ENCODE measurements at places on chromosomes 11 and 22. TPM values are rescaled to one million over a fixed set of nuclear protein-coding genes. Genes with fewer than 3 reads are reported as not detected.

GRCh38 chr11:2357246-2357645 is 19.9 kb upstream of the CD81 start:
- H3K4me1 ChIP-seq: peaks cover 12% of the 10 kb centered on the region
- H3K4me3 ChIP-seq: no peak overlapping the region
- H3K36me3 ChIP-seq: no peaks in the 10 kb centered on the region
- no peak overlapping the region for H3K27ac ChIP-seq
- no peaks in the 10 kb centered on the region for H3K27me3 ChIP-seq

DNA sequence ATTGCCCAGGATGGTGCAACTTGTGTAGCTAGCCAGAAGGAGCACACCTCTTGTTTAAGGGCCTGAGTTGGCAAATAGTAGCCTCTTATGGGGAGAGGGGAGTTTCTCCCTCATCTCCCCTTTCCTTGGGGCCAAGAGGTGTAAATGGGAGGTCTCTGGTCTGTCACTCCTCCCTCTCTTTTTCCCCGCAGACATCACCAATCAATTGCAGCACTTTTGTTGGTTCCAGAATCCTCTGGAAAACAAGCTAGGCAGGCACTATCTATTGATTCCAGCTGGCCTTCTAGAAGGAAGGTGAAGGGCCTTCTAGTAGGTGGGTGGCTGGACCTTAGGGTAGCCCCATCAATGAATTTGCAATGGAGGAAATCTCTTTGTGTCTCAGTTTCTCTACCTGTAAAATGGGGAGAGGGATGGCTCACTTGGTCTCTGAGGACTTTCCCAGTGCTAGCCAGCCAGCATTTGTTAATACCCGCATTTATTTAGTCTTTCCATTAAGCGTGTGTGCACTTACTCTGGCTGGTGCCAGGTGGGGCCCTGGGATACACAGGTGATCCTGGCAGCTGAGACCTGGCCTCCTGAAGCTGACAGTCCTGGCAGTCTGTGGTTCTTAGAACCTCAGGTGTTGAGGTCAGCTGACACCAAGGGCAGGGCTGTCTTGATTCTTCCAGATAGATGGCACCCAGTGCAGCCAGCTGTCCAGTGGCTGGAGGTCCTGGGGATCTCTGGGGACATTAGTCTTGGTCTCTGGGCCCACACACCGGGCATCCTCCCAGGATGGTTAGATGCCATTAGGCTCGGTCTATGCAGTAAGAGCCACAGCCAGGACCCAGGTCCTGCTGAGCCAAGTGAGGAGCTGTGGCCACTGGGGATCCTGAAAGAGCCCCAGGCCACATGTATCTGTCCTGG is 51.7 kb downstream of the TSPAN18 start:
- no peaks in the 10 kb centered on the region for H3K36me3 ChIP-seq
- no peak overlapping the region for H3K27ac ChIP-seq
- no peaks in the 10 kb centered on the region for H3K4me1 ChIP-seq
- peaks cover 18% of the 10 kb centered on the region for H3K27me3 ChIP-seq
- H3K4me3 ChIP-seq: no peak overlapping the region

- peak; percentile 86 for DNase-seq
- H3K27ac ChIP-seq: peak overlapping the region; percentile 84
- no peaks in the 10 kb centered on the region for H3K36me3 ChIP-seq
Measured at GRCh38 chr11:104663190-104664140, 234.8 kb downstream of the CASP12 start.

- DNase-seq: no peak
- H3K36me3 ChIP-seq: no peaks in the 10 kb centered on the region
- no peaks in the 10 kb centered on the region for H3K4me1 ChIP-seq
- H3K27me3 ChIP-seq: no peaks in the 10 kb centered on the region
- no peak overlapping the region for H3K4me3 ChIP-seq
Measured at GRCh38 chr22:26038365-26038764, 130.9 kb upstream of the SEZ6L start.

DNA sequence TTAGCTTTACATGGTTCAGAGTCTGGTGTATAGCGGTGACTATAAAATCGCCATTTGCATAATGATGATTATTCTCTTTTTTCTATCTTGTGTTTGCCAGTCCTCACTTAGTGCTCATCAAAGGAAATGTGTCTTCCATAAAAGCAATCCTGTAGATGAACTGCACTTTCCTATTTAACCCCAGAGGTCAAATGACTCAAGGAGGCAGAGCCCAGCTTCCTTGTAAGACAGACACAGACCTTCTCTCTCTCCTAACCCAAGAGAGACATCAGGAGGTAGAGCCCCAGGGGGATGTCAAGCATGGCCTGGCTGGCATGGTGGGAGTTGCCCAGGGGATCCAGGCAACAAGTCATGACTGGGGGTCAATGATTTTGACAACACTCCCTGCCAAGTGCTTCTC is 46.9 kb upstream of the CRTAM start:
- peaks cover 10% of the 10 kb centered on the region for H3K4me1 ChIP-seq
- peak overlapping the region; percentile 7 for H3K27ac ChIP-seq
- peaks cover 20% of the 10 kb centered on the region for H3K36me3 ChIP-seq
- H3K4me3 ChIP-seq: no peak overlapping the region

DNA sequence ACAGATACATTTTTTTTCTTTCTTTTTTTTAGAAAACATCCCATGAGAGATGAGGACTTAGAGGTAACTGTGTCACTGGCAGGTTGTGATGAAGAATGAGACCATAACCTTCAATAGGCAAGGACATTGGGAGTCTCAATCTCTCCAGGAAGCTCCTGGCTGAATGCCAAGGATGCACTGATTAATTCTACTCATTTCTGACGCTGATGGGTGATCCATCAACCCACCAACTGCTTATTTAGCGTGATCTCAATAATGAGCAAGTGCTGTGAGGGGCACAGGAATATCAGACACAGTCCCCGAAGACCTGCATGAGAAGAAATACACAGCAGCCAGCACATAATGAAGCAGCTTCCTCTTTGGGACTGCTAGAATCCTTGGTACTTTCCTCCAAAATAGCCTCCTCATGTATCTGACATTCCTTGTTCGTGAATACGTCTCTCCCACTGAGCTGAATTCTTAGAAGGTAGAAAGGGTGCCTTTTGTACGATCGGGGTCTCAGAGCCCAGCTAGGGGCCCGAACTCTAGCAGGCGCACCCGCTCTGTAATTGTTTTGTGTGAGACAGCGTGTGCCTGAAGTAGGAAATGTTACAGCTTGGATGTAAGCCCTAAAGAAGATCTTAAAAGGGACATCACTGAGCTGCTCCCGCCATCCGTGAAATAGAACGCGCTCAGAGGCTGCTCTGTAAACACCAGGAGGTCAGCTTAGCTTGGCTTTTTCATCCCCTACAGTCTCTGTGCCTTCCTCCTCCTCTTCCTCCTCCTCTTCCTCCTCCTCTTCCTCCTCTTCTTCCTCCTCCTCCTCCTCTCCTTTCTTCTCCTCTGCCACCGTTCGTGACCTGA is 7.2 kb downstream of the CLMP start:
- H3K4me1 ChIP-seq: peaks cover 64% of the 10 kb centered on the region
- H3K27ac ChIP-seq: peak overlapping the region; percentile 86
- no peaks in the 10 kb centered on the region for H3K27me3 ChIP-seq
- DNase-seq: no peak
- H3K36me3 ChIP-seq: 0 out of 2 replicates have a peak, but pooled peaks cover 5% of the 10 kb centered on the region

DNA sequence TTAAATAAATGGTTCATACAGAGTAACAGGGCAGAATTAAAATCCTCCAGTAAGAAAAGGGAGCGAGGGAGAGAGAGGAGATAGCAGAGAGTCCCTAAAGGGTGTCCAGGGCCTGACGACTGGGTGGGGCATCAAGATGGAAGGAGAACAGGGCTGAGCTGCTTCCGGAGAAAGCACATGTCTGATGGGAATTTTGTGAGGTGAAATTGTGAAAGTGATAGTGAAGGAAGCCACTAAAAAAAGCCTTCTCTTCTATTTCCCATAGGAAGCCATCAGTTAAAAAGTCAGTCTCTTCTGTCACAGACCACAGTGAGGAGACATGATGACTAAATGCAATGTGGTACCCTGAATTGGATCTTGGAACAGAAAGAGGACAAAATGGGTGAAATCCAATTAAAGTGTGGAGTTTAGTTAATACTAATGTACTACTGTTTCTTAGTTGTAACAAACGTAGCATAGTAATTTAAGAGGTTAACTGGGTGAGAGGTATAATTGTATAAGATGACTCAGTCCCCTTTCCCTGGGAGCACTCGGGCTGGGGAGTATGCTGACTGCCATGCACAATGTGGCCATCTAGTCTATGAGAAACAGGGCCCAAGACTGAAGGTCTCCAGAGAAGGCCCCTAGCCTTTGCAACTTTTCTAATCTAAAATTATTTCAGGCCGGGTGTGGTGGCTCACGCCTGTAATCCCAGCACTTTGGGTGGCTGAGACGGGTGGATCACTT is 29.5 kb upstream of the FCHSD2 start:
- no peaks in the 10 kb centered on the region for H3K36me3 ChIP-seq
- no peaks in the 10 kb centered on the region for H3K27me3 ChIP-seq
- no peak overlapping the region for H3K27ac ChIP-seq
- DNase-seq: peak; percentile 56

DNA sequence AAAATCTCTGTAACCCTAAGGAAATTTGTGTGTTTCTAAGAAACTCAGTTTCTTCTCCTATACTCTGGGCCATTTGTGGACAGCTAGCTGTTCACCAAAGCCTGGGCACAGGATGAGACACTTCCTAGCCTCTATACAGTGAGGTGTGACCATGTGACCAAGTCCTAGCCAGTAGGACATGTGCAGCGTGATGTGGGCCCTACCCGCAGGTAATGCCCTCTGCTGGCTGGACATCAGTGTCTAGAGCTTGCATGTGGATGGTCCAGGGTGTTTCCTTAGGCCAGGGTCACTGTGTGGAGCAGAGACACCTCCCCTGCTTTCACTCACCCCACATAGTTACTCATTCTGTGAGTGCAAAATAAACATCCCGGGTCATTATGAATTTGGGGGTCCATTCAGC is 100.5 kb downstream of the LARGE1 start:
- no peaks in the 10 kb centered on the region for H3K4me1 ChIP-seq
- H3K36me3 ChIP-seq: no peaks in the 10 kb centered on the region
- no peak for DNase-seq

DNA sequence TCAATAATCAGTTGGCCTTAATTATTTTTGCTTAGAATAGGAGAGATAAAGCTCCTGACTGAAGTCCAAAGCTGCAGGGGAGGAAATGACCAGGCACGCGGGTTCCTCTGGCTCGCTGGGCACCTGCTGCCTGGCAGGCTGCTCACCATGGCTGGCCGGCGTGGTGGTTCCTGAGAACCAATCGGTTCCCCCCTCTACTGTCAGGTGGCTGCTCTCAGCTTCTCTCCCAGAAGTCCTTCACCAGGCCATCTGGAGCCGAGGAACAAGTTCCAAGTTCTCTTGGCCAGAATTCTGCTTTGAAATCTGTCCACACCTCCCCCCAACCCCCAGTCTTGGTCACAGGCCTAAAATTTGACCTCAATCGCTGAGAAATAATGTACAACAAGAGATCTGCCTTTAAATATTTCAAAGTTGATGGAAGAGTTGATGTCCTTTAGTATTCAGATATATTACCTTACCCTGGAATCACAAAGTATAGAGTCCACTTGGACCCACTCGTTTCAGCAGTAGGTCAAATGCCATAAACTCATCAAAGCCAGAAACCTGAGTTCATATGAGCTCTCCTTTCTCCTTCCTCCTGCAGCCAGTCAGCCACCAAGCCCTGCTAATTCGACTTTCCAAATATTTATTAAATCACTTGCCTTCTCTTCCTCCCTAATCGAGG is 25.2 kb downstream of the EXPH5 start:
- no peak for DNase-seq
- H3K27me3 ChIP-seq: no peaks in the 10 kb centered on the region
- H3K36me3 ChIP-seq: no peaks in the 10 kb centered on the region
- H3K27ac ChIP-seq: no peak overlapping the region
- H3K4me1 ChIP-seq: peaks cover 23% of the 10 kb centered on the region

- H3K27me3 ChIP-seq: no peaks in the 10 kb centered on the region
- H3K4me3 ChIP-seq: no peak overlapping the region
- DNase-seq: no peak
- no peaks in the 10 kb centered on the region for H3K36me3 ChIP-seq
- peaks cover 10% of the 10 kb centered on the region for H3K4me1 ChIP-seq
Measured at GRCh38 chr22:27431081-27431480, 370.5 kb downstream of the MN1 start.

DNA sequence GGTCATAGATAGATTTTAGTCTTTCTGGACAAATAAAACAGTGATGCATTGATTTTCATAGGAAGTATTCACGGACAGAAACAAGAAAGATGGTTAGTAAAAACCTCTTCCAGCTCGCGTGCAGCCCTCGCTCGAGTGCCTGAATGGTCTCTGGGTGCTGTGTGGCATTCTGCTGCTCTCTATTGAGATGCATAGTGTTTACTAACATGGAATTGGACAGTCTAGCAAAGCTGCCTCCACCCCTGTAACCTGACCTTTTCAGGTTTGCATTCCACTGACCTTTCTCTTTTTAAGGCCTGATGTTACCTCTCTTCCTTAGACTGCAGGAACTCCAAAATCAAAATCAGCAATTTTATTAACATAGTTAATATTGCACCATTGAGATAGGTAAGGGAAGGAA is 643.4 kb downstream of the JRKL start:
- H3K27me3 ChIP-seq: no peaks in the 10 kb centered on the region
- H3K36me3 ChIP-seq: no peaks in the 10 kb centered on the region
- DNase-seq: no peak
- H3K27ac ChIP-seq: no peak overlapping the region

- no peaks in the 10 kb centered on the region for H3K27me3 ChIP-seq
- H3K36me3 ChIP-seq: no peaks in the 10 kb centered on the region
- H3K27ac ChIP-seq: no peak overlapping the region
- peaks cover 28% of the 10 kb centered on the region for H3K4me1 ChIP-seq
Measured at GRCh38 chr22:30326255-30326705, 461 bp downstream of the TBC1D10A start.

- no peak overlapping the region for H3K4me3 ChIP-seq
- no peak for DNase-seq
- no peaks in the 10 kb centered on the region for H3K4me1 ChIP-seq
- no peaks in the 10 kb centered on the region for H3K27me3 ChIP-seq
Measured at GRCh38 chr11:42397483-42397882, 914.3 kb upstream of the API5 start.

GRCh38 chr22:29146091-29146560 is 59.6 kb upstream of the EMID1 start:
- no peaks in the 10 kb centered on the region for H3K4me1 ChIP-seq
- H3K4me3 ChIP-seq: no peak overlapping the region
- no peaks in the 10 kb centered on the region for H3K36me3 ChIP-seq
- no peak for DNase-seq
- no peak overlapping the region for H3K27ac ChIP-seq

GRCh38 chr11:62062223-62062861 is 61.5 kb upstream of the INCENP start:
- no peaks in the 10 kb centered on the region for H3K36me3 ChIP-seq
- DNase-seq: no peak
- no peak overlapping the region for H3K27ac ChIP-seq
- H3K4me3 ChIP-seq: no peak overlapping the region
- no peaks in the 10 kb centered on the region for H3K4me1 ChIP-seq
- H3K27me3 ChIP-seq: no peaks in the 10 kb centered on the region

OTOG gene
- total RNA-seq: not detected

SELENOO gene
- 32.8 TPM for total RNA-seq

OR4D9 gene
- total RNA-seq: not detected

TEX54 gene
- not detected for total RNA-seq

Measured in PC-3 (cell line).